ENCODE measurements at places on chromosomes 2 and 18. TPM values are rescaled to one million over a fixed set of nuclear protein-coding genes. Genes with fewer than 3 reads are reported as not detected.
A peak's percentile ranks its signal among the peaks of the same experiment; 100 is the strongest.

DNA sequence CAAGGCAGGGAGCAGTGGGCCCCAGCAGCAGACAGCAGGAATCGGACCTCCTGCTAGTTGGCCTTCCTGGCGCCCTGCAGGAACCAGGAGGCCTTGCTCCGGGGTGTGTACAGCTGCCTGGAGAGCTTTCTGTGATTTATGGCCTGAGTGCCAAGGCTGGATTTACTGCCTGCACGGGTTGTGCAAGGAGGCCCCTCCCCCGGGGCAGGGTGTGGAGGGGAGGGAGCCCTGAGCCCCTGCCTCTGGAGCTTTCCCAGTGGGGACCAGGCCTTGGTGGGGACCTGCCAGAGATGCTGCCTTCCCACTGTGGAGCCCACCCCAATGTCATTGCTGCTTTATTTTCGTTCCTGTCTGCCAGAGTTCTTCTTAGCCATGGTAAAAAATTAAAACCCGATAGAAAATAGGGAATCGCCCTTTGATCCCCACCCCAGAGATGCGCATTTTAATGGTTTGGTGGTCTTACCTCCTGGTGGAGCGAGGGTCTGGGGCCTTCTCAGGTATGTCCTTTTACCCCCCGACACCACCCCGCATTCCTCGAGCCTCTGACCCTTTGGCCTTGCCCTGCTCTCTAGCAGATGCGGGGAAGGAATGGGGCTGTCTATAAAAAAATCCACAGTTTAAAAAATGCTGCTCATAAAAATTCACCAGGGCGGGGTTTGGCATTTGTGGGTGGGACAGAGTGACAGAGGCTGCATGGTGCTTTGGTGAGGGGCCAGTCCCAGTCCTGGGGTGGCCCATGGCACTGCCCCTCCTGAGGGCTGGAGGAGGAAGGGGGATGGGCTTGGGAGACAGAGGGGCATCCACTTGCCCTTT lies 6.9 kb upstream of the RALB start:
- no peaks in the 10 kb centered on the region for H3K36me3 ChIP-seq
- peak overlapping the region; percentile 42 for H3K27ac ChIP-seq
- peaks cover 44% of the 10 kb centered on the region for H3K4me1 ChIP-seq
- H3K27me3 ChIP-seq = peaks cover 5% of the 10 kb centered on the region
- DNase-seq = peak; percentile 45
- H3K4me3 ChIP-seq = peak overlapping the region; percentile 7

DNA sequence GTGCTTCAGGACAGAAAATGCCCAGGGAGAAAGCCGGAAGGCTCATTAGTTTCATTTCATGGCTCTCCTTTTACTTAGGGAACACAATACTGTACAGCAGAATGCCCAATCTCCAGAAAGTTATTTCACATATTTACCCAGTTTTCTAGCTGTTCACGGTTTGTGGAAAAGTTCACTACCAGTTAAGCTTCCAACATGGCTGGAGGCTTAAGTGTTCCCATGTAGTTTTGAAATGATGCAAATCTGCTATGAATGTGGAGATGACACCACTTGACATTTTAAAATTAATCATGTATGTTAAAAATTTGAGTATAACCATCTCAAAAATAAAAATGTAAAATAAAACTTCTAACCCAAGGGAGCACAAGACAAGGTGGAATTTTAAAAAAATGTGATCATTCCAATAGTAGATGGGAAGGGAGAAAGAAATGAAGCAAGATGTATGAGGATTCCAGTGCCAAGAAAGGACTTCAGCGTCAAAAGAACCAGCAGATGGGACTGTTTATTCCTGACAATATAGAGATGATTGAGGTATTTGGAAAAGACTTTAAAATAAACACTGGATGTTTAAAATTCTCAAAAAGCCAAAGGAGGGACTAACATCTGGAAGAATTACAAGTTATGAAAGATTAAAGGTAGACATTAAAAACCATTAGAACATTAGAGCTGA lies 60.9 kb upstream of the OSR1 start:
- no peak for DNase-seq
- no peaks in the 10 kb centered on the region for H3K36me3 ChIP-seq
- no peaks in the 10 kb centered on the region for H3K4me1 ChIP-seq
- H3K27ac ChIP-seq = no peak overlapping the region
- peaks cover 7% of the 10 kb centered on the region for H3K27me3 ChIP-seq
- H3K4me3 ChIP-seq = no peak overlapping the region

- H3K4me3 ChIP-seq = no peak overlapping the region
- peaks cover 13% of the 10 kb centered on the region for H3K36me3 ChIP-seq
- peaks cover 39% of the 10 kb centered on the region for H3K4me1 ChIP-seq
- DNase-seq = no peak
Measured at GRCh38 chr2:159114835-159115234, 146.4 kb downstream of the TANC1 start.

DNA sequence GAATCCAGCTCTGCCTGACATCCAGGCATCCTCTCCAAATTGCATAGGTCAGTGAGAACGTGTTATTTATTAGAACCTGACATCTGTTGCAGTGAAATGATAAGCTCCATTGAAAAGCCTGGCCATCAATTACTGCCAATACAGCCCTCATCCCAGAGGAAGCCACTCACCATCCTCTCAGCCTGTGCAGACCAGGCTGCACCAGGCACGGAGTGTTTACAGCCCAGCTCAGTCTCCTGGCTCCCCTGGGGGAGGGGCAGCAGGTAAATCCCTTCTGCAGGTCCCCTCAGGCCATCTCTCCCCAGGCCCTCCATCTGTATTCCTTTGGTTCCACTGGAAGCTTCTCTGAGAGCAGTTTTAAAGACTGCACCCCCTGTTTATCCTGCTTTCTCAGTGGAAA lies 82.6 kb upstream of the FOSL2 start:
- H3K4me1 ChIP-seq = peaks cover 19% of the 10 kb centered on the region
- no peak overlapping the region for H3K4me3 ChIP-seq
- DNase-seq = no peak
- H3K27me3 ChIP-seq = peaks cover 5% of the 10 kb centered on the region
- peaks cover 24% of the 10 kb centered on the region for H3K36me3 ChIP-seq

C2orf15 gene
- total RNA-seq = not detected

GRCh38 chr2:5794012-5794411 lies 101.8 kb downstream of the SOX11 start:
- no peak overlapping the region for H3K4me3 ChIP-seq
- no peak overlapping the region for H3K27ac ChIP-seq
- DNase-seq = no peak
- no peaks in the 10 kb centered on the region for H3K27me3 ChIP-seq
- no peaks in the 10 kb centered on the region for H3K4me1 ChIP-seq
- 0 out of 2 replicates have a peak, but pooled peaks cover 3% of the 10 kb centered on the region for H3K36me3 ChIP-seq

GRCh38 chr2:20737505-20737904 lies 70.6 kb downstream of the GDF7 start:
- H3K27ac ChIP-seq = no peak overlapping the region
- DNase-seq = no peak
- no peak overlapping the region for H3K4me3 ChIP-seq
- H3K4me1 ChIP-seq = no peaks in the 10 kb centered on the region

DNA sequence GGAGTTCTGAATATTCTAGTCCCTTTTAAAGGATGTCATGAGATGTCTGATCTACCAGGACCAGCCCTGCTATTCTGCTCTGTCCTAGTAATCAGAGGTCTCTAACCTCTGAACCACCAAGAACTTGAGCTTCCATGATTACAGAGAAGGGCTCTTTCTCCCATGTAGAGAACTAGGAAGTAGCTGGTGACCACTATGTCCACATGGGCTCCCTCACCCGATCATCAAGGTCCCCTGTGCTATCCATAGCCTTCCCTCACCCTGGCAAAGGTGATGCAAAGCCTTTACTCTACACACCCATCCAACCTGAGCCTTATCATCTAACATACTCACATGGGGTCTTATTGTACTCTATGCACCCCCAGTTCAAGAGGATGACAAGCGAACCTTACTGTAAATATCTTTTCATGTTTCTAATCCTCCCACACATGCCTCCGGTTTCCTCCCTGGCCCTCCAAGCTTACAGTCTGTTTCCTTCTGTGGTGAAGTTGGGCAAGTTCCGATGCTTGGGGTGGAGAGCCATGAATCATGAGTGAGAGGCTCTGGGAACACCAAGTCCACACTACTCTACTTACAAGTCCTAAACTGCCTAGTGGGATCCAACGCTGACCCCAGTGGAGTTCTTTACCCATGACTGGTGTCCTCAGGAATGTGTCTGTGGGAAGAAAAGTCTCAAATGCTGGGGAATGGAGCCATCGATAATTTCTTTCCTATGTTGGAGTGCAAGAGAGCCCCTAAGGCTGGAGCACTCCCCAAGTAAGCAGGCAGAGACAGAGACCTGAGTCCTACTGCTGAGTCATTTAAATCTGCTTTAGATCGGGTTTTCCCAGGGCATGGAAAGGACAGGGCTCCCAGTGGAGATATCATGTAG lies 73.3 kb upstream of the KLF7 start:
- DNase-seq = peak; percentile 99
- H3K4me3 ChIP-seq = no peak overlapping the region
- peaks cover 26% of the 10 kb centered on the region for H3K36me3 ChIP-seq

DNA sequence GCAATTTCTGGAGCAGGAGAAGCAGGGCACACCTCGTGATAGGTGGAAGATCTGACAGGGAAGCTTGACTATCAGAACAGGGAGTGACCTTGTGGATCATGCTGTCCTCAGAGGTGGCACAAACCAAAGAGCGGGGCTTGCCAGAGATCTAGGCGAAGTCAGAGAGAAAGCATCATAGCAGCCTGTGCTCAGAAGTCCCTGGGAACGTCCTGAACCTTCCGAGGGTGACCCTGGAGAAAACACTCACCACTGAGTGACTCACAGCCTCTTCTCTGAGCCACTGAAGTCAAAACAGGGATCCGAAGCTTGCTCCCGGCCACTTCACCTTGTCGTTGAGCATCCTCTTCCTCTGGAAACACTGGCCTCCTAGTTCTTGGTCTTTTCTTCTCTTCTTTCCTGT lies 56.7 kb downstream of the IL1R2 start:
- H3K27ac ChIP-seq = peak overlapping the region; percentile 51
- 0 out of 2 replicates have a peak, but pooled peaks cover 4% of the 10 kb centered on the region for H3K36me3 ChIP-seq
- H3K27me3 ChIP-seq = no peaks in the 10 kb centered on the region
- DNase-seq = peak; percentile 55

C2orf81 gene
- total RNA-seq = 0.92 TPM

- H3K4me1 ChIP-seq = peaks cover 12% of the 10 kb centered on the region
- H3K36me3 ChIP-seq = no peaks in the 10 kb centered on the region
- H3K4me3 ChIP-seq = no peak overlapping the region
- H3K27me3 ChIP-seq = peaks cover 17% of the 10 kb centered on the region
- no peak overlapping the region for H3K27ac ChIP-seq
- DNase-seq = no peak
Measured at GRCh38 chr2:128440666-128441340, 122.1 kb upstream of the HS6ST1 start.

- H3K36me3 ChIP-seq = no peaks in the 10 kb centered on the region
- H3K4me1 ChIP-seq = no peaks in the 10 kb centered on the region
- no peak overlapping the region for H3K27ac ChIP-seq
- H3K27me3 ChIP-seq = peaks cover 5% of the 10 kb centered on the region
Measured at GRCh38 chr2:232875256-232876121, 5.4 kb downstream of the SNORC start.

DNA sequence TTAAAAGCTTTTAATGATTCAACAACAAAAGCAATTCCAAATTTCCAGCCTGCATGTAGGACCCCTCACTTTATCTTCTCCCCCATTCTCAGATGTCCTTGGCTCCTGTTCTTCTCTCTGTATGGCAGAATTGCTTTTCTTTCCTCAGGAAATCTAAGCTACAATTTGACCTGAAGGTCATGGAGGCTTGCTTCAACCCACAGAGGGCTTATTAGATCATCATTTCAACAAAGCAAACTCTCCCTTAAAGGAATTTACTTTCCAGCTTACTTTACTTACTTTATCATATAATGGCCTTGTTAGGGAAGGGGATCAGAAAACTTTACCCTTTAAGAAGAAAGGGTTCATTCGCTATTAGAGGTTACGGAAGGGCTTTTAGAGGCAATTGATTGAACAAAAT lies 211.5 kb downstream of the RAD51AP2 start:
- H3K4me3 ChIP-seq = no peak overlapping the region
- H3K27me3 ChIP-seq = no peaks in the 10 kb centered on the region
- no peaks in the 10 kb centered on the region for H3K4me1 ChIP-seq

- H3K36me3 ChIP-seq = no peaks in the 10 kb centered on the region
- no peak for DNase-seq
- H3K4me1 ChIP-seq = no peaks in the 10 kb centered on the region
- H3K27me3 ChIP-seq = peaks cover 7% of the 10 kb centered on the region
- H3K27ac ChIP-seq = no peak overlapping the region
Measured at GRCh38 chr18:7349181-7349837, 118.4 kb downstream of the LRRC30 start.

DNA sequence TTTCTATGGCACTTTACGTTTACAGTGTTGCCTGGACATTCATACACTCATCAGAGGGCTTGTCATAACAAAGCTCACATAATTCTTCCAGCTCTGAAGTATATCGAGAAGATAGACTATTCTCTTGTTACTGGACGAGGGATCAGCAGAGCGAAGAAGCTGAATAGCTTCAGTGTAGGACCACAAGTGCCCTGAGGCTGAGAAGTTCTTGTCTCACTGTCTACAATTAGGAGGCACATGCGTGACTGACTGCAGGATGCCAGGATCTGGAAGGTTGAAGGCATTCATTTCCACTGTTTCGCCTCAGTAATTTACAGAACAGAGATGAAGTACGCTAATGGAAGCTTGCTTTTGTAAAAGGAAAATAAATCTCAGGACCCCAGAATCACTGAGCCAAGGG lies 9.6 kb downstream of the SH3YL1 start:
- peak; percentile 7 for DNase-seq
- peak overlapping the region; percentile 48 for H3K27ac ChIP-seq
- H3K4me3 ChIP-seq = no peak overlapping the region
- no peaks in the 10 kb centered on the region for H3K4me1 ChIP-seq
- H3K36me3 ChIP-seq = peaks cover 15% of the 10 kb centered on the region
- peaks cover 1% of the 10 kb centered on the region for H3K27me3 ChIP-seq

DNA sequence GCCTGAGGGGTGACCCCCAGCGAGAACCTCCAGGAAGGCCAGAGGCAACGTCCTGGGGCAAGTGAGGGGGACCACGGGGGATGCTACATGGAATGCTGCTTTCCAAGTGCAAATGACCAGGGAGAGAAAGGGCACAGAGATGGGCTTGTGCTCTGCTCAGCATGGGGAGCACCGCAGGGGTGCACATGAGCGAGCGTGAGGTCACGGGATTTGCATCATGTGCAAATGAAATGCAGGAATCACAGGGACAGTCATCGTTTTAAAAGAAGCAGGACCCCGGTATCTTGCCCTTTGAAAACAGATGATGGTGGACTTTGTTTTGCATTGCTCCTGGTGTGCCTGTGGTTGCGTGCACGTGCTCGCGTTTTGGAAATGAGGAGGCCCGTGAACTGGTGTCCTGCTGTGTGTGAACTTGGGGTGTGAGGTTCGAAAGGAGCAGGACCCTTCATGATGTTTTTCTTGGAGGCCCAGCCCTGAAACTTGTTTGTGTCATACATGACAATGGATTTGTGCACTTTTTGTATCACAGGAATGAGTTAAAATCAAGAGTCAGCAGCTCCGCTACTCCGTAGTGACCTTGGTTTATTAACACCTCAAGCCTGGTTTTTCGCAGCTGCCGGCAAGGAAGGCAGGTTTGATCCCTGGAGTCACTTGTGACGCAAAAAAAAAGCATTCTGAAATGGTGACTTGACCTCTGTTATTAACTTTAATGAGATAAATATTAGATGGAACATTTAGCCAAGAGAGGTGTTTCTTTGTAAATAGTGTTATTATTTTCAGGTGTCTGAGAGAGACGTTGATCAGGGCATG lies 234.5 kb downstream of the LDLRAD4 start:
- no peak overlapping the region for H3K4me3 ChIP-seq
- DNase-seq = no peak
- H3K4me1 ChIP-seq = no peaks in the 10 kb centered on the region
- no peak overlapping the region for H3K27ac ChIP-seq
- no peaks in the 10 kb centered on the region for H3K36me3 ChIP-seq
- peaks cover 24% of the 10 kb centered on the region for H3K27me3 ChIP-seq

GRCh38 chr2:101308432-101309210 lies at the start of gene RNF149:
TSS of gene RNF149 (minus strand) at chr2:101308701. CDS start at chr2:101308588, 113 bp downstream.
- H3K4me1 ChIP-seq = peaks cover 52% of the 10 kb centered on the region
- peak; percentile 81 for DNase-seq
- H3K27me3 ChIP-seq = peaks cover 4% of the 10 kb centered on the region
- 0 out of 2 replicates have a peak, but pooled peaks cover 6% of the 10 kb centered on the region for H3K36me3 ChIP-seq
- H3K4me3 ChIP-seq = peak within 1 kb of the TSS; percentile 90
- peak within 1 kb of the TSS; percentile 93 for H3K27ac ChIP-seq
